RWPE1 (cell line): ENCODE measurements at places on chromosomes 2 and 18.

GRCh38 chr2:47034973-47035609 lies 119.5 kb upstream of the MCFD2 start:
- DNase-seq = no peak

GRCh38 chr2:178403671-178404306 lies 47.2 kb downstream of the PRKRA start:
- DNase-seq = no peak

DNA sequence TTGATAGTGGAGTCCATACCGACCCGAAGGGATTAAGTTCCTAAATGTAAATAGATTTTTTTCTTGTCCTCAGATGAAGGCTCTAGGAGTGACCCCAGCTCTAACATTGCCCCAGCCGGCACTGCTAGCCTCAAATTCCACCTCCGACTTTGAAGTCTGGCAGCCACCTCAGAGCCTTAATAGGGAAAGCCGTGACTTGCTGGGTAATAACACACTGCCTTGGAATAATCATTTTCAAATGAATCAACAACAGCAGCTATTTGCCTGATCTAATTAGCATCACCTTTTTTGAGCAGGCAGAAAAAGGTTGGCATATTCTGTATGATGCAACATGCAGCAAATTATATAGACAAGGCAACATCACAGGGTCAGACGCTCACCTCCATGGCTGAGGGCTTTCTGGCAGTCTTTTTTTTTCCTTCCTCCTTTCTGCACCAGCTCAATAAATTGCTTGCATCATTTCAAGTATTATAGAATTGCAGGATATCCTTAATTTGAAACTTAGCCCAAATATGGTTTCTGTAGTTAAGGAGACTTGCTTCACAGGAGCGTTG lies 276.5 kb upstream of the ATP5MC3 start:
- DNase-seq = no peak

- DNase-seq = no peak
Observed at GRCh38 chr18:27762054-27762453, 414.9 kb downstream of the CDH2 start.

DNA sequence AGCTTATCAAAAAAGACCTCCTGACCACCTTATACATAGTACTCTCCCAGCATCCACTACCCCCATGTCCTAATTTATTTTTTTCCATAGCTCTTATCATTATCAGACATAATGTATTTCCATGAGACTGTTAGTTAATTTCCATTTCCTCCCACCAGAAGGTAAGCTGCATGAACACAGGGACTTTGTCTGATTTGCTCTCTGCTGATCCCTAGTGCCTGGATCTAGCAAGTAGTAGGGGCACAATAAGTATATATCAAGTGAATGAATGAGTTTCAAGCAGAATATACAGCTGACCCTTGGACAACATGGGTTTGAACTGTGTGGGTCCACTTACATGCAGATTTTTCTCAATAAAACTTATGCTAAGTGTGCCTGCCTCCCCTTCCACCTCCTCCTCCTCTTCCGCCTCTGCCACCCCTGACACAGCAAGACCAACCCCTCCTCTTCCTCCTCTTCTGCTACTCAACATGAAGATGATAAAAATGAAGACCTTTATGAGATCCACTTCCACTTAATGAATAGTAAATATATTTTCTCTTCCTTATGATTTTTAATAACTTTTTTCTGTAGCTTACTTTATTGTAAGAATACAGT lies 53.8 kb downstream of the CTAGE1 start:
- no peak for DNase-seq

DNA sequence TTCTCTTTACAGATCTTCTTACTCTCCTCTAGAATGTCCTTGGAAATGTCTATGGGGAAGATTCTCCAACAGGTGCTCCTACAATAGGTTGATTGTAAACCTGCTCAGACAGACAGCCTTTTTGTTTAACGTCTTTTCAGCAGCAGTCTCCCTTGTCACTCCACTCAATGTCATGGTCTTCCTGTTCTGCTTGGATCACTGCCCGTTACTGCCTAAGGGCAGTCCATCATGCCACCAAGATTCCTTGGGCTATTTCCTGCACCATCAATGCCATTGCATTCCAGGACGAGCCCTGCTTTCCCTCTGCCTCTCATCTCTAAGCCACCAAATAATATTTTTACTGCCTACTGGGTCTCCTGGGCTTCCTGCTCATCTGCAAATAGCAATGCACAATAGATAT lies 97.4 kb upstream of the GALNT5 start:
- no peak for DNase-seq

- DNase-seq = no peak
Observed at GRCh38 chr2:127187081-127187775, 32.9 kb downstream of the CYP27C1 start.

DNA sequence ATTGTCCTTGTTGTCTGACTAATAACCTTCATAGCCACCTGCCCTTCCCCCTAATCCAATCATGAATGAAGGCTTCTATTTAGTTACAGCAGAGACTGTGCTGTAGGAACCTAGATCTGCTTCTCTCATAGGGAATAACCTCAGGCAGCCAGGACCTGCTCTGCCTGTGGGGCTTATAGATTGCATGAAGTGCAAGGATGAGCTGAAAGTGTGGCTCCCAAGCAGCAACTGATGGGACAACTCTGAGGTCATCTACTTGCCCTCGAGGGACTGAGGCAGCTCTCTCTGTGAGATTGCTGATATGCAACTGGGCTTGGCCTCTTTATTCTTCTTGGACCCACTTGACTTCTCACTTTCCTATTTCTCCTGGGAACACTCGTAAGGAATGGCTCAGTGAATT lies 23.8 kb upstream of the SLC38A11 start:
- DNase-seq = no peak
